ENCODE measurements at places on chromosomes 7 and 10.

GRCh38 chr10:129626796-129627435 lies 159.9 kb downstream of the MGMT start:
- DNase-seq: no peak

- no peak for DNase-seq
Measured at GRCh38 chr10:115321360-115321759, 228.2 kb downstream of the ATRNL1 start.

GRCh38 chr7:105800442-105800841 lies 76.0 kb downstream of the ATXN7L1 start:
- no peak for DNase-seq

DNA sequence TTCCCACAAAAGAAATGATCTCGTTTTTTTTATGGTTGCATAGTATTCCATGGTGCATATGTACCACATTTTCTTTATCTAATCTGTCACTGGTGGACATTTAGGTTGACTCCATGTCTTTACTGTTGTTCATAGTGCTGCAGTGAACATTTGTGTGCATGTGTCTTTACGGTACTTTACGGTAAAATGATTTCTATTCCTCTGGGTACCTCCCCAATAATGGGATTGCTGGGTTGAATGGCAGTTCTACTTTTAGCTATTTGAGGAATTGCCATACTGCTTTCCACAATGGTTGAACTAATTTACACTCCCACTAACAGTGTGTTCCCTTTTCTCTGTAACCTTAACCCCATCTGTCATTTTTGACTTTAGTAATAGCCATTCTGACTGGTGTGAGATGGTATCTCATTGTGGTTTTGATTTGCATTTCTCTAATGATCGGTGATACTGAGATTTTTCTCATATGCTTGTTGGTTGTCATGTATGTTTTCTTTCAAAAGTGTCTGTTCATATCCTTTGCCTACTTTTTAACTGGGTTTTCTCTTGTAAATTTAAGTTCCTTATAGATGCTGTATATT lies 37.2 kb downstream of the MKLN1 start:
- DNase-seq: no peak

GRCh38 chr10:3295582-3296151 lies 123.1 kb upstream of the PITRM1 start:
- no peak for DNase-seq

DNA sequence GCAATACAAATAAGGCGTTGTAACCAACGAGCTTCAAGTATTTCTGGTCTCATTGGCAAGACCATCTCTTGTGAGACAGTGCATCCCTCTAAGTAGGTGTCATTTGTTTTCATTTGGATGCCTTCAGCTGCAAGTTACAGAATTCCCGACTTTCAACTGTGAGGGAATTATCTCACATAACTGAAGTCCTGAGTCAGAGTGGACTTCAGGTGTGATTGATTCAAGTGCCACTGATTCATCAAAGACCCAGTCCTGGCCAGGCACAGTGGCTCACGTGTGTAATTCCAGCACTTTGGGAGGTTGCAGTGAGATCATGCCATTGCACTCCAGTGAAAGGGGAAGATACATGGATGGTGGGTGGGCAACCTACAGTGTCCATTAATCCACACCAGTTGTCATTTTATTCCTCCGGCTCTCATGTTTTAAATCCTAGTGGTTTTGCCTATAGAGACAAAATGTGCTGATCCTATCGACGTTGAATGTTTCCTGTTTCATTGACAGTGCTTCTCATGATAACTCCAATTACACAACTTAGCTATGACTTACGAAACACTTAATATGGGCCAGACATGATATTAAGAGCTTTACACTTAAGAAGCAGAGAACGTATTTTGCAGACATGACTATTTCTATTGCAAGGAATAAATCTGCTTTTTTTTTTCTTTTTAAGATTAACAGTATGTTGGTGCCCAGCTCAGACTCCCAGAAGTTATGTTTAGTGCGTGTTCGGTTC lies 268.0 kb downstream of the FRMD4A start:
- no peak for DNase-seq

DNA sequence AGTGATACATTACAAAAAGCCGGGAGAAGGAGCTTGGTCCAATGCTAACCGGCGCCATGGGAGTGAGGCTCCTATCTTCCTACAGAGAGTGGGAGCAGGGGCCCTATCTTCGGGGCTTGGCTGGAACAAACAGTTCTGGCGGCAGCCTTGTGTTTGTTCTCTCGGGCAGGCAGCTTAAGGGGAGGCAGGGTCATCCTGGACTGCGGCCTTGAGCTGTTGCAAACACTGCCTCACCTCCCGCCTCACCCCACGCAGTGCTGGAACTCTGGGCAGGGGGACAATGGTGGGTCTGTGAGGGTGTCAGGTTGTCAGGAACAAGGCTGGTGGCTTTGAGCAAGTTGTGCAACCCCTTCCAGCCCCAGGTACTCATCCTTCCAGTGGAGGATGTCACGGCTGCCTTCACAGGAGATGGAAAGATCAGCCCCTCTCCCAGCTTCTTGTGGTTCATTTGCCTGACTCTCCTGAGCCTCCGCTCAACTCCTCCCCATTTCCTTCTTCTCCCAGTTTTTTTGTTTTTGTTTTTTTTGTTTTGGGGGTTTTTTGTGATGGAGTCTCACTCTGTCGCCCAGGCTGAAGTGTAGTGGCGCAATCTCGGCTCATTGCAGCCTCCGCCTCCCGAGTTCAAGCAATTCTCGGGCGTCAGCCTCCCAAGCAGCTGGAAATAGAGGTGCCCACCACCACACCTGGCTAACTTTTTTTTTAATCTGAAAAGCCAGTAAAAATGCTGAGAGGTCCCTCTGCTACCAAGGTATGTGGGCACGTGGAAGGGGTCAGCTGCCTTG lies 57.4 kb downstream of the SPOCK2 start:
- no peak for DNase-seq

DNA sequence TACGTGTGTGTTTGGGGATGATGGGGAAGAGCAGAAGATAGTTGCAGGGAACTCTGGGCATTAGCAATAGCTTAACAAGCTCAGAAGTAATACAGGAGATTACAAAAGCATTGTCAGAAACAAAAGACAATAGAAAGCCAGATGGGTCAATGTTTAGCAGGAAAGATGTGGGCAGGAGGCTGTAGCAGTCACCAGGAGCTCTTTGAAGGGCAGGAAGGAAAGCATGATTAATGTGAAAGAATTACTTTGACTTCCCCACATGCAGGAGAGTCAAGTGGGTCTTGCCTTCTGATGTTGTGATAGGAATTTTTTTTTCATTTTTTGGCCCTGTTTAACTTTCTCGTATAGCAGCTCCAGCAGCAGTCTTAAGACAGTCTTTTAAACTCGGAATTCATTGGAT lies 6.0 kb upstream of the SMNDC1 start:
- DNase-seq: no peak

DNA sequence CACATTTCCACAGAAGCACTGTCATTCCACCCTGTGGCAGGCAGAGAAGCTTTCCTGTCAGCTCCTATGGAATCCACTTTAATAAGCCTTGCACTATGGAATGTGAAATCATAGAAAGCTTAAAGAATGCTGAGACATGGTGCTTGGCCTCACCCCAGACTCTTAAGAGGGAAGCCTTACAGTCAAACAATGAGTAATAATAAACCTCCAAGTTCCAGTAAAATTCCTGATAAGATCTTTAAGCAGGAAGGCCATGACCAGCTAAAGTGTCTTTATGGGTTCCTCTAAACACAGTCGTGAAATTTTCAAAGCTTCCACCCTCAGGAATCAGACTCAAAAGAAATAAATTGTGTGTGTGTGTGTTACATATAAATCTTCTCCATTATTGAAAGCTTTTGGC lies 11.9 kb upstream of the TEX36 start:
- DNase-seq: no peak

DNA sequence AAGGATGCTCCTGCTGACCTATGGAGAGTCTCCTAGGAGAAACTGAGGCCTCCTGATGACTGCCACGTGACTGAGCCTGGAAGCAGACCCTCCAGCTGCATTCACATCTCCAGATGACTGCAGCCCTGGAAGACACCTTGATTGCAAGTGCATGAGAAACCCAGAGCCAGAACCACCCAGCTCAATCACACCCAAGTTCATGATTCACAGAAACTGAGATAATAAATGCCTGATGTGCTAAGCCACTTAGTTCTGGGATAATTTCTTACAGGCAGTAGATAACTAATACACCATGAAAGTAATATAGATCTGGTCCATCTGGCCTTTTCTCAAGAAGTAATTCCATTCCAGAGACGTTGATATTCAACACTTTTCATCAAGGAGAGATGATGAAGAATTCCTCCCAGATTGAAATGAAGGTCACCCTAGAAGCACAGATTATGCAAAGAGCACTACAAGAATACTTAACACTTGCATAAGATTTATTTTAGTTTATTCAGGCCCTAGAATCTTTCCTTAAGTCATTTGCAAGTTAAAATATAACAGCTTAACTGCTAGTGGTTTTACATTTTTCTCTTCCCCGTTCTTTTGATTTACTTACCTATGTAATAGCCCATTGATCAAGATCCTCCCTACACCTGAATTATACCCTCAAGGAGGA lies 208.2 kb upstream of the INHBA start:
- no peak for DNase-seq

- DNase-seq: no peak
Measured at GRCh38 chr7:36273836-36274235, 115.8 kb upstream of the ANLN start.

- DNase-seq: no peak
Measured at GRCh38 chr7:4766666-4767519, 8.5 kb upstream of the AP5Z1 start.

- peak; percentile 62 for DNase-seq
Measured at GRCh38 chr10:43396061-43396927, 12.7 kb downstream of the HNRNPF start.

GRCh38 chr7:107959527-107959898 lies 43.4 kb downstream of the LAMB1 start:
- DNase-seq: no peak

DNA sequence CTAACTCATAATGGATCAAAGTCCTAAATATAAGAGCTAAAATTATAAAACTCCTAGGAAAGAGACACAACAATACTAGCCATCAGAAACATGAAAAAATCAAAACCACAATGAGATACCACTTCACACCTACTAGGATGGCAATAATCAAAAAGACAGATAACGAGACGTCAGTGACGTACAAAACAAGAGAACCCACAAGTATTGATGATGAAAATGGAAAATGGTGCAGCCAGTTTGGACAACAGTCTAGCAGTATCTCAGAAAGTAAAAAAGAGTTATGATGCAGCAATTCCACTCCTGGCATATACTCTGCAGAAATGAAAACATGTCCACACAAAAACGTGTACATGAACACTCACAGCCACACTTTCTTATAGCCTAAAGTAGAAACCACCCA lies 173.5 kb downstream of the SRPK2 start:
- no peak for DNase-seq

DNA sequence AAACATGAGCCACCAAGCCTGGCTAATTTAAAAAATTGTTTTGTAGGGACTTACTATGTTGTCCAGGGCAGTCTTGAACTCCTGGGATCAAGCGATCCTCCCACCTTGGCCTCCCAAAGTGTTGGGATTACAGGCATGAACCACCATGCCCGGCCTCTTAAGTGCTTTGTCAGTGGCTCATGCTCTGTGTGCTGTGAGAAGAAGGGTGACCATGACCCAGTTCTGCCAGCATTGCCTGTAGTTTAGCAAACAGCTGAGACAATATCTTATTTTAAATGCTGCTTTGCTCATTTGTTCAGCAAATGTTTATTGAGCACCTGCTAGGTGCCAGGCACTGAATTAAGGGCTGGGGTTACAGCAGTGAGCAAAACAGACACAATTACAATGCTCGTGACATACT lies 9.0 kb downstream of the ADCK2 start:
- no peak for DNase-seq

DNA sequence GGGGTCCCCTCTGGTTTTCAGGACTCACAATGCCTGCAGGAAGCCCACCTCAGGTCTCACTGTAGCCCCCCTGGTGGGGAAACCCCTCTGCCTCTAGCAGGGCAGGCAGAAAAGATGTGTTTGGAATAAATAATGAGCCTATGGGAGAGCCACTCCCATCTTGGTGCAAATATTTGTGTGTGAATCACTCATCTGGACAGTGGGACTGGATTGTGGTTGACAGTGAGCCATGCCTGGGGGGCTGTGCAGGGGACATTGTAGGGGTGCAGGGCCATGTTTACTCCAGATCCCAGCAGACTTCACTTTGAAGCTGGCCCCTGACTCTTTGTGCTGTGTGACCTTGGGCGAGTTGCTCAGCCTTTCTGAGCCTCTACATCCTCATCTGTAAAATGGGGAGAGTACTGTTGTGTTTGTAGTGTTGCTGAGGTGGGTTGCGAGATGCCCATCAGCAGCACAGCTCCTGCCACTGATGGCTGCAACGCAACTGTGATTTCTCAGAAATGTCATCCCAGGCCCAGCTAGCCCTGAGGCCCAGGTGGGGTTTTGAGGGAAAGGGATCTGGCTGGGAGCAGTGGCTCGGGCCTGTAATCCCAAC lies 20.7 kb downstream of the GTF2IRD1 start:
- no peak for DNase-seq

- DNase-seq: no peak
Measured at GRCh38 chr10:71840958-71841335, 10.1 kb downstream of the PSAP start.

DNA sequence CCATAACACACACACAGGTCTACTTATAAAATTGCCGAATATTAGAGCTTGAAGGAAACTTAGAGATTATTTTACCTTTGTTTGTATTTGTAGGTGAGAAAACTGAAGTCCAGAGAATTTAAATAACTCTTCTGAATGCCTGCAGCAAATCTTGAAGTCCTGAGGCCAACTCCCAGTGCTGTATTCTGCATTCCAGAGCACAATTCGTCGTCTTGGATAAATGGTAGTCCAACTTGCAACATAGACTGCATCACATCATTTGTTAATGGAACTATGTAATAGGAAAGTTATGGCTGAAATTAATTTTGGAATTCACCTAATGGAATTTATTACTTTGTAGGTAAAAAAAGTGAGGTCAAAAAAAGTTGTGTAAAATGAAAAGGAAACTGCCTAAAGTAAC lies 37.3 kb upstream of the SEMA3D start:
- DNase-seq: no peak

Data from CD4-positive, alpha-beta T cell treated with Interleukin-15 for 4 hours (primary cell).